Muscle of back (tissue), 13 donors: ENCODE measurements at places on chromosomes 12 and 14.

DNA sequence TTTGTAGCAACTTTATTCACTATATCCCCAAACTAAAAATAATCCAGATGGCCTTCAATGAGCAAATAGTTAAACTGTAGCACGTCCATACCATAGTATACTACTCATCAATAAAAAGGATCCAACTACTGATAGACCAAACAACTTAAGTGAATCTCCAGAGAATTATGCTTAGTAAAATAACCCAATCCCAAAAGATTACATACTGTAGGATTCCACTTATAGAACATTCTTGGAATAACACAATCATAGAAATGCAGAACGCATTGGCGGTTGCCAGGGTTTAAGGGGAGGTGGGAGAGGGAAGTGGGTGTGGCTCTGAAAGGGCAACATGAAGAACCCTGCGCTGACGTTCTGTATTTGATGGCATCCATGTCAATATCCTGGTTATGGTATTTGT lies 28.6 kb downstream of the SNRPF start:
- DNase-seq, result no peak

GRCh38 chr12:52687497-52688385 lies 7.5 kb upstream of the KRT1 start:
- DNase-seq, result no peak

DNA sequence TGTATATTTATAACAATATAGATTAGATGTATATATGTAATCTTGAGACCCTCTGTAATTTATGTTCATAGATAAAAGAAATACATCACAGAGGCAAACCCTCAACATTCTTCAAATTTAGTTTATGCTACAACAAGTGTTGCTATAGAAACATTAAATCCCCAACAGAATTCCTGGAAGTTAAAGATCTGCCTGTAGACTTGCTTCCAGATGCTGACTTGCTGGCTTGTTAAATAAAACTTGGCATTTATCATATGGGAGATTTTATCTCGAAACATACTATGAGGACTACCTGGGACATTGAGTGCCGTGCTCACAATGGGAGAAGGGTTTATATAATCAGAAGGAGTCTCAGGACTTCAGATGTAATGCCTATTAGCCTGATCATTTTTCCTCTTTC lies 136.3 kb upstream of the PLXNC1 start:
- peak; percentile 62 for DNase-seq

GRCh38 chr12:20524113-20524512 lies 155.8 kb downstream of the PDE3A start:
- DNase-seq, result no peak

- DNase-seq, result no peak
These were observed 87.5 kb downstream of the DUSP16 start for GRCh38 chr12:12474931-12475795.

GRCh38 chr12:76014007-76014406 lies 17.6 kb downstream of the PHLDA1 start:
- no peak for DNase-seq

DNA sequence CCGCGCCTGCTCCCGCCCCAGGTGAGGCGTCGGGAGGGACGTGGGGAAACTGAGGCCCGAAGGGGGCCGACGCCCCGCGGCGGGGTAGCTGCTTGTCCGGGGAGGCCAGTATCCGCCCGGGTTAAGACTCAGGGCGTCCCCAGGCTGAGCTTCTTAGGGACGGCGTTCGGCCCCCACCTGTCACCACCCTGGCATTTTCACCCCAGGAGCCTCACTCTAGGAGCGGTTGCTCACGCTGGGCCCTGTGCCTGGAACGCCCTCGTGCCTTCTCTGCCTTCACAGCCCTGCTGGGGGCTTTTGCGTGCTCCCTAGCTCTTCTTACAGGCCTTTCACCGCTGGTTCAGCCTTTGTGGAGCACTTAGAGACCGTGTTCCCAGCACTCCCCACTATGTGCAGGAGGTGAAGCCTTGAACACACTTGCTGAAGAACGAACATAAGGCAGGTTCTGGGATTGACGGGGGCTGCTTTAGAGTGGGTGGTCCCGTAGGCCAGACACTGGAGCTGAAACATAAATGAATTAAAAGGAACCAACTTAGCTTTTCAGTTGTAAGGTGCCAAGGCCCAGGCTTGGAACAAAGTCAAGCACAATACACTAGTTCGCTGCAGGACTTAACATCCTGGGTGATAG lies 601 bp downstream of the ZNF839 start:
- DNase-seq, result peak; percentile 55

GRCh38 chr14:88882236-88882635 lies 57.8 kb downstream of the TTC8 start:
- DNase-seq, result no peak

- DNase-seq, result no peak
These were observed 501.4 kb upstream of the RGS6 start for GRCh38 chr14:71430678-71431376.

- peak; percentile 84 for DNase-seq
These were observed at the start of gene HOXC13 for GRCh38 chr12:53938326-53939140. HOXC13 (plus strand) TSS chr12:53938831; CDS start chr12:53938907, 76 bp downstream.

DNA sequence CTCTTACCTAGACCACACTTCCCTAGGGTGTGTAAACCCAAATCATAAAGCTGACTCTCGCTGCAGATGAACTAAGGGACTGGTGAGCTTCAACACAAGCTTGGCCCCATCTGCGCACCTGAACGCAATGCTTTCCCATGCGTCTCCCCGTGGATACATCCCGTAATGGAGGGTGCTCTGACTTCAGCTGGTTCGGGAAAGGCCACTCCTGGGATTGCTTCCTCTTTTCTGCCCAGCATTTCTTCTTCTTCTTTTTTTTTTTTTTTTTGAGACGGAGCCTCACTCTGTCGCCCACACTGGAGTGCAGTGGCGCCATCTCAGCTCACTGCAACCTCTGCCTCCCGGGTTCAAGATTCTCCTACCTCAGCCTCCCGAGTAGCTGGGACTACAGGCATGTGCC lies 27.7 kb upstream of the ETFBKMT start:
- DNase-seq, result no peak

DNA sequence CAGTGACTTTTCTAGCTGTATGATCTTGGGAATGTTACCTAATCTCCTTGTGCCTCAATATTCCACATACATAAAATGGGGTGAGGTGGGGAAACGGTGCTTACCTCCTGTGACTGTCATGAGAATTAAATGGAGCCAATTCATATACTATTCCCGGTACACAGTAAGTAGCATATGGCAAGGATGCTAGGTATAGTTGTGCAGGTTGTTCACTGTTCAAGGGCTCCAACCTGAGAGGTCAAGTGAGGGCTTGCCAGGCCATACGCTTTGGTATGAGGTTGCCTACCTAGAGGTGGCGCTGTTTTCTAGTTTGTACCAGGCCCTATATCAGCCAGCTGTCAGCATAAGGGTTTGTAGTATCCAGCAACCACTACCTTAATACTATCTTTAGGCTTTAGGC lies 3.6 kb upstream of the BATF start:
- DNase-seq, result no peak

GRCh38 chr14:77378701-77379100 lies 1.5 kb downstream of the SAMD15 start:
- DNase-seq, result no peak
